ENCODE measurements at places on chromosomes 13 and 19. TPM values are rescaled to one million over a fixed set of nuclear protein-coding genes. Genes with fewer than 3 reads are reported as not detected.

- DNase-seq: no peak
Measured at GRCh38 chr13:96034662-96035061, 18.5 kb downstream of the UGGT2 start.

DNA sequence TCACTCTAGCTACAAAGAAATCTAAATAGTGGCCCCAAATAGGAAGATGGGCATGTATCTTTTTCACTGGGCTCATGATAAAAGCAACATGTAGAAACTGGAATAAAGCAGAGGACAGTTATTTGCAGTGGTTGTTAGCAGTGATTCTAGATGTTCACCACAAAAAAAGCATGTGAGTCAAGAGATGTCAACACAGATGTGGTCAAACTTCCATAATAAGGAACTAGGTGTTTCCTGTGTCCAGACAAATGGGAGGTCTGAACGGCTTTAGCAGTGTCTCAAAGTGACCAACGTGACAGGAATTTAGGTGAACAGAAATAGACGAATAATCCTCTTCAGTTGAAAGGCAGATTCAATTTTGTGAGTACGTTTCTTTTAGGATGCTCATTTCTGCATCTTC lies 162.7 kb downstream of the TBC1D4 start:
- no peak for DNase-seq

- DNase-seq: no peak
Measured at GRCh38 chr19:46806656-46807055, 18.3 kb upstream of the SLC1A5 start.

CLDN10 gene
- not detected for total RNA-seq

Data from natural killer cell (primary cell).